ENCODE measurements at places on chromosomes 13 and 19.
A peak's percentile ranks its signal among the peaks of the same experiment; 100 is the strongest.

DNA sequence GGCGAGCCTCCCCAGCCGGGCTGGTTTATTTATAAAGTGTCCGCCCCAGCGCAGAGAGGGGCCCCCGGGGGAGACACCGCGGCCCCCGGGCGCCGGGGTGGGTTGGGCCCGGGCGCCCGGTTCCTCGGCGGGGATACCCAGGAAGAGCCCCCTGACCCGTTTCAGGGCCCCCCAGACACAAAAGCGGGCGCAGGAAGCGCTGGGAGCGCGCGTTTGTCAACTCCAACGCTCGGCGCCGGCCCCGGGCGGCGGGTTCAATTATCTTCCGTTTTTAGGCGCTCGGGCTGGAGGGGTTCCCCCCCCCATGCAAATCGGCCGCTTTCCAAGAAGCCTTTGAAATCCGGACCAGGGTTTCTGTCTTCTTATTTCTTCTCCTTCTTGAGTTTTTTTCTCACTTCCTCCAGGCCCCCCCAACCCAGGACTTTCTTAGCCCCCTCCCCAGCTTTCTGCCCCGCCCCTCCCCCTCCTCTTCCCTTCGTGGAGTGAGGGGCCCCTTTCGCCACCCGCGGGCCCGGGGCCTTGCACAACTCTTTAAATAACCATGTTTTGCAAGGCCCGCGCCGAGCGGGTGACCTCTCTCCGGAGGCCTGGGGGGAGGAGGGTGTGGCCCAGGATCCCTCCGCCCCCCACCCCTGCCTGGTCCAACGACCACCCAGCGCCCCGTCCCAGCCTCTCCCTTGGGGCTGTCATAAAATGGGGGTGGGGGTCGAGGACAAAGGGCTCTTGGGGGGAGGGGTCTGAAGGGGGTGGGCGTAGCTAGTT, 935 bp downstream of the ARID3A start:
- peak; percentile 88 for DNase-seq

DNA sequence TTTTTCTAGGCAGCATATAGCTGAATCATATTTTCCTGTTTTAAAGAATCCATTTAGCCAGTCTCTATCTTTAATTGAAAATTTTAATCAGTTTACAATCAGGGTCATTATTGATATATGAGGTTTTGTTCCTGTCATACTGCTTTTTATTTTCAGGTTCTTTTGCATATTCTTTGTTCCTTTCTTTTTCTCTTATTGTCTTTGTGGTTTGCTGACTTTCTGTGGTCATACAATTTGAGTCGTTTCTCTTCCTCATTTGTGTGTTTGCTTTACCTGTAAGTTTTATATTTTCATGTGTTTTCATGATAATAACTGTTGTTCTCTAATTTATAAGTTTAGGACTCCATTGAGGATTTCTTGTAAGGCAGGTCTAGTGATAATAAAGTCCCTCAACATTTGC, 812.6 kb downstream of the DACH1 start:
- no peak for DNase-seq

- DNase-seq: no peak
These were observed 455.4 kb upstream of the ARGLU1 start for GRCh38 chr13:107023335-107023734.

- DNase-seq: no peak
These were observed 783.3 kb upstream of the ATXN8OS start for GRCh38 chr13:69324090-69324886.

- peak; percentile 3 for DNase-seq
These were observed 10.2 kb upstream of the OR10H5 start for GRCh38 chr19:15776991-15777970.

DNA sequence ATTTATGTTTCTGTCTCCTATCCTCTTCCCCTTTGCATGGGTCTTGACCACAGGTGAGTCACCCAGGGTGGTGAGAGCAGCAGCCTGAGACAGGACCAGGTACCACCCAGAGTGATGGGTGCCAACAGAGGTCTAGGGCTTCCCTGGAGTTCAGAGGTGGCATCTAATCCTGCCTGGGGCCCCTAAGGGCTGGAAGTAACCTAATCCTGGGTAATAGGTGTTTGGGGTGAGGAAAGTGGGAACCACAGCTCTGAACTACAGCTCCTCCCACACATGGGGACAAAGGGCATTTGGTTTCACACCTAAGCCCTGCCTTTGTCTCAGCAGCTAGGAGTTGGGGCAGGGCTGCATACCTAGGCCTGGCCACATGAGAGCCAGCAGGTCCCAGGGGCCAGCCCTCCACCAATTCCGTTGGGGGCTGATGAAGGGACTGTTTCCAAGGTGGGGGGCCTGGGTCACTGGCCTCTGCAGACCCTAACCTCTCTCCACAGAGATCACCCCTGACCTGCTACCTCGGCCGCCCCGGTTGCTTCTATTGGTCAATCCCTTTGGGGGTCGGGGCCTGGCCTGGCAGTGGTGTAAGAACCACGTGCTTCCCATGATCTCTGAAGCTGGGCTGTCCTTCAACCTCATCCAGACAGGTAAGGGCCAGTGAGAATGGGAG, 8.0 kb downstream of the SPHK2 start:
- DNase-seq: no peak
